Stimulated activated CD4-positive, alpha-beta T cell treated with anti-CD3 and anti-CD28 coated beads, Interleukin-12 subunit alpha, Interleukin-12 subunit beta, amount 100 ng/mL, for 24 hours (primary cell): ENCODE measurements at places on chromosomes 7 and 10.

DNA sequence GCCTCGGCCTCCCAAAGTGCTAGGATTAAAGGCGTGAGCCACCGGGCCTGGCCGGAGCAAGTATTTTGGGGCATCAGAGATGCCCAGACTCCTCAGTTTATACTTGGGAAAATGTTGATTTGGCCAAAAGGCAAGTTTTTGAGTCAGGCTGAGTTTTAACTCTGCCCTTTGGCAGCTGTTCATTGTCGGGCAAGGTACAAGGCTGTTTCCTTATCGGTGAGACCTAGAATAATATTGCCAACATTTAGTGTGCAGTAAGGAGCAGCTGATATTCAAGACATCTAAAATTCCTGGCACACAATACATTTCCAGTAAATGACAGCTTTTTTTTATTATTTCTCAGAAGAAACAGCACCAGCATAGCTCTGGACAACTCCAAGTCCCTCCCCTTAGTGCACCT lies 147.6 kb upstream of the C7orf33 start:
- no peak for DNase-seq

GRCh38 chr7:24742506-24743162 lies 14.6 kb downstream of the GSDME start:
- no peak for DNase-seq

- DNase-seq: no peak
Observed at GRCh38 chr7:1883834-1884582, 213.9 kb downstream of the ELFN1 start.

- DNase-seq: no peak
Observed at GRCh38 chr10:103856797-103857170, 1.4 kb upstream of the SH3PXD2A start.

DNA sequence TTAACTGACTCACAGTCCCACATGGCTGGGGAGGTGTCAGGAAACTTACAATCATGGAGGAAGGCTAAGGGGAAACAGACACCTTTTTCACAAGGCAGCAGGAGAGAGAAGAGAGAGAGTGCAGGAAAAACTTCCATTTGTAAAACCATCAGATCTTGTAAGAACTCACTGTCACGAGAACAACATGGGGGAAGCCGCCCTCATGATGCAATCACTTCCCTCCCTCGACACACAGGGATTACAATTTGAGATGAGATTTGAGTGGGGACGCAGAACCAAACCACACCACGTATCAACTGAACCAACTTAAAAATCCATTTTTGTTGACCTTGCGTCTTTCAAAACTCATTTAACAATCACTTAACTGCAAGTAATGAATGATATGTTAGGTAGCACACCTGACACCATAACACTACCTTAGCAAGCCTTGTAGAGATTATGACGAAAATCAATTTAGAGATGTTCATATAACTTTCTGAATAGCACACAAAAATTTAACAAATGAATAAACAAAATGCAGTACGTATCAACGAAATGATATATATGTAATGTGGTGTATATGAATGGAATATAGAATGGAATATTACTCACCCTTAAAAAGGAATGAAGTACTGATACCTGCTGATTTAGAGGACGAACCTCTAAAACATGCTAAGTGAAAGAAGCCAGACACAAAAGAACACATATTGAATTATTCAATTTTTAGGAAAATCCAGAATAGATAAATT lies 3.7 kb downstream of the FAM3C start:
- DNase-seq: no peak

- DNase-seq: no peak
Observed at GRCh38 chr10:54063514-54063913, 737.5 kb downstream of the PCDH15 start.

GRCh38 chr10:13970236-13970956 lies 360.3 kb downstream of the FRMD4A start:
- no peak for DNase-seq

DNA sequence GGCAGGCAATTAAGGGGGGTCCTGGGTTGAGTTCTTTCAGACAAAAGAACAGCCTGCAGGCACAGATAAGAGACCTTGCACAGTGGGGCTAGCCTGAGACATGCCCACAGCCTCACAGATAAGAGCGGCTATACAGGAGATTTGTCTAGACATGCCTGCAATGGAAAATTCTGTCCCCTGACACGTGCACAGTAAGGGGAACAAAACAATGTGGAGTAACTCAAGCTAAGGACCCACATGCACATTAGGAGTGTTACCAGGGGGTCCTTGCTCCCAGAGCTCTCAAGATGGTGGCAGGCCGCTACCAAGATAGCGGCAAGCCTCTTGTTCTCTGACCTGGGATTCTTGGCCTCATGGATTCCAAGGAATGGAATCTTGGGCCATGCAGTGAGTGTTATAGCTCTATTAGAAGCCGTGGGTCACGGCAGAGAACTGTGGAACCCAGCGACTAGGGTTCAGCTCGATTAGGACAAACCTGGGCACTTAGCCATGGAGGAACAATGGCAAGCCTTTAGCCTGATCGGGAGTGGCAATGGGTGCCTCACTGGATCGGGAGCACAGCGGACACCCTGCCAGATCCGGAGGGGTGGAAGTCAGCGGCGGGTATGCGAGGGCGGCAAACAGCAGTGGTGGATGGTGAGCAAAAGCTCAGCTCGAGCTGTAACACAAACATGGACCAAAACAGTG lies 196.9 kb downstream of the CCSER2 start:
- no peak for DNase-seq

DNA sequence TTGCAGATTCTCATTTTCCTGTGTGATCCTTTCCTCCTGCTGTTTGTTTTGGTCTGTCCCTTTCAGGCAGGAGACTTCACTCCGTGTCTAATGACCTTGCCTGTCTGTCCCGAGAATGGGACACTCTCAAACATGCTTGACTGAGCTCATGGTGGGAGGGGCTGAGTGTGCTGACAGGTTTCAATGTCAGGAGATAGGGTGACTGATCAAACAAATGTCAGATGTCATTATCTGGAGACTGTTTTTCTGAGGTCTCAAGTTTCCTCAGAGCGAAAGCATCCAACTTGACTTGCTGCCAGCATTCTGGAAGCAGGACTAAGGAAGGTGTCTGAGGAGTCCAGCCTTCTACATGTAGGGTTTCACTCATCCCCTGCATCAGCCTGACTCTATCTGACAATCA lies 228.8 kb upstream of the KIAA1217 start:
- no peak for DNase-seq

GRCh38 chr7:23242935-23243334 lies 3.6 kb upstream of the GPNMB start:
- no peak for DNase-seq

DNA sequence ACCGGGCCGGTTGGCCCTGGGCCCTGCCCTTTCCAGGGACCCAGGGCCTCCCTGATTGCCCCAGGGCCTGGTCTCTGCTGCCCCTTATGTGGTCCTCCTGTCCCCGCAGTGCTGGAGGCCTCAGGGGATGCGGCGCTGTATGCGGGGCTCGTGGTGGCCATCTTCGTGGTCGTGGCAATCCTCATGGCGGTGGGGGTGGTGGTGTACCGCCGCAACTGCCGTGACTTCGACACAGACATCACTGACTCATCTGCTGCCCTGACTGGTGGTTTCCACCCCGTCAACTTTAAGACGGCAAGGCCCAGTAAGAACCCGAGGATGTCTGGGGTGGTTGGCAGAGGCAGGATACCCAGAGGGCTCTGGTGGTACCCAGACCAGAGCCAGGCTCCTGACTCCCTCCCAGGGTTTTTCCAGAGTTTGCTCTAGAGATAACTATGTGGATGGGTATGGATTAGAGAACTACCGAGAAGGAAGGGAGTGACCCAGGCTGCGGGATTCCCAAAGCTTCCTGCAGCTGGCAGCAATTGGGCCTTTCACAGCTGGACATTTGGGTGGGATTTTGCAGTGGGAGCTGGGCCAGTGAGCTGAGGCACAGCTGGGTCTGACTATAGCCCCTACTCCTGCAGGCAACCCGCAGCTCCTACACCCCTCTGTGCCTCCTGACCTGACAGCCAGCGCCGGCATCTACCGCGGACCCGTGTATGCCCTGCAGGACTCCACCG lies 28.1 kb upstream of the SLC29A3 start:
- DNase-seq: no peak

DNA sequence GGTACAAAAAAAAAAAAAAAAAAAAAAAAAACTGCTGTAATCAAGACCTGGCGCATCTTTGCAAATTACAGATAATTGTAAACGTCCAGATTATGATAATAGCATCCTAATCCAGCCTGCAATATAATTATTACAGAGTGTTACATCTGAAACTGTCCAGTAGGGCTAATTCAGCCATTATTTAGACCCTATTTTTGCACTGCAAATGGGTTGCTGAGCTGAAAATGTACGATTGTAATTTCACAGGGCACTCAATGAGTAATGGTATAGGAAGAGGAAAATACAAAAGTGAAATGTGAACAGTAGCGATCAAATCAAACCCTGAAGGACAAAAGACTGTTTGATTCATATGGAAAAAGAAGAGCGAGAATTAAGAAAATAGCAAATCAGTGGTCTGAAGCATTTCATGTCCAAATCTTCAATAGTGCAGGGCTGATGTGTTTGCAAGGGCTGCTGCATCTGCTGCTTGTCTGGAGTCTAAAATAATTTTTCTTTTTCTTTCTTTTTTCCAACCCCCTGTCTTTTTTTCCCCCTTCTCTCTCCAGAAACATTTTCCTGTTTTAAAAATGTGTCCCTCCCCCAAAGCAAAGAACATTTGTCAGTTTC lies 8.9 kb downstream of the DLX6 start:
- DNase-seq: no peak

- no peak for DNase-seq
Observed at GRCh38 chr7:133980804-133981203, 146.3 kb upstream of the LRGUK start.

DNA sequence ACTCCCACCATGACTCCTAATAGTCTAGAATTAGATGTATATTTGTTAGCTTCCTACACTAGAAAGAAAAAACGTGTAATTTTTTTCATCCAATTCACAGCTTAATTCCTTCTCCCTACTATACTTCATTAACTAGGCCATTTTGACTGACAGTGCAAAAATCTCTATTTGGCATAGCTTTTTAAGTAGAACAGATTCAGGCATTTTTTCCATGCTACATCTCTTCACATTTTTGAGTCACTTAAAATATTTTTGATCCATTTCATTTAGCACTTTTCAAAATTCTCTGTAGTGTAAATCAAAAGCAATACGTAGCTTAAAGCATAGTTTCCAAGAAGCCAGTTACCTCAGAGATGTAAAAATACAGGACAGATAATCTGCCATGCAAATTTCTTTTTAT lies 391.1 kb upstream of the NPVF start:
- no peak for DNase-seq

- DNase-seq: no peak
Observed at GRCh38 chr10:13894412-13895093, 307.8 kb downstream of the PRPF18 start.

DNA sequence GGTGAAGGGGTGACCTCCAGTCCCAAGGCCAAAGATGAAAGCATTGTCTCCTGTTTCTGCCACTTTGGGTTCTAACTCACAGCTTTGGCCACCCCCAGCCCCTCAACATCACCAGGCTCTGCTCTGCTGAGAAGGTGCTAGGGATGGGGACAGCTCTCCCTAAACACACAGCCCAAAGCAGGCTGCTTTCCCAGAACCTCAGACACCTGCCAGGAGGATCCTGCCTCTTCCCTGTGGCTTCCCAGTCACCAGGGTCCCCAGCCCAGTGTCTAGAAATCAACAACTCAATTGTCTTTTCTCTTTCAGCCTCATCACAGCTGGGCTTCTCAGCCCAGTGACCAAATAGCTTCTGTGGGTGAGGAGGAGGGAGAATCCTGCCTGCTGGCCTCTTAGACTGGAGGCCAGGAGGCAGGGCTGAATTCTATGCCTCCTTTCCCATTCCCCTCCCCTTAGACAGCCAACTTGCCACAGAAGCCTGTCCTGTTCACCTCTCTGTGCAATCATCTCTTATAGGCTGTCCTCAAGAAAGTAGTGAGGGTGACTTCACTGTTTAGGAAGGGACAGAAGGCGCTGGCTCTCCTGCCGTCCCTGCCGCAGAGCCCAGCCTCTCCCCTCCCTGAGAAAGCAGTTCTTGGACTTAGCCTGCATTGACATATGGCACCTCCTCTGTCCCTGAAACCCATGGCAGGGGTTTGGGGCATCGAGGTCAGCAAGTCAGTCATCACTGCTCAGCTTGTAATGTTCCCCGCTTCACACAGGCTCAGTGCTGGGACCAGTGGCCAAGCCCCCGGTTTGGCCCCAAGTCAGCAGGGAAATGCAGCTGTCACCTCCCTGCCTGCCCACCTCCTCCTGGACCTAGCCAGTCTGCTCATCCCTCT lies 3.7 kb downstream of the FGF8 start:
- no peak for DNase-seq
